ENCODE measurements at places on chromosomes 12 and 14.

DNA sequence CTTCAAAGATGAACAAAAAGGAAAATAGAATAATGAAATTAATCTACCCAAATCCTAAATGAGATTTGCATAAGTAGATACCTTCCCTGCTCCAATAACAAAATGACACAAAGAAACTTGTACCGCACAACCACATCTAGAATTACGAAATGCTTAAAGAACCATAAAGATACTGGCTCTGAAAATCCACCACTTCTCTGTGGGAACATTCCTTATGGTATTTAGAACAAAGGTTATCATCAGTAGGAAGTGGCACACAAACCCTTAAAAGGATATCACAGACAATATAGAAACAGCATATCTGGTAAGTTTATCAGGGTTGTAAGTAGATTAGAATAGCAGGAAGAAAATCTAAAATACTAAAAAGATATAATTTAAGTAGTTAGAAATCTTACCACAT lies 11.6 kb downstream of the IAPP start:
- no peak for DNase-seq

GRCh38 chr12:117140397-117141096 lies 41.3 kb upstream of the TESC start:
- DNase-seq: no peak

DNA sequence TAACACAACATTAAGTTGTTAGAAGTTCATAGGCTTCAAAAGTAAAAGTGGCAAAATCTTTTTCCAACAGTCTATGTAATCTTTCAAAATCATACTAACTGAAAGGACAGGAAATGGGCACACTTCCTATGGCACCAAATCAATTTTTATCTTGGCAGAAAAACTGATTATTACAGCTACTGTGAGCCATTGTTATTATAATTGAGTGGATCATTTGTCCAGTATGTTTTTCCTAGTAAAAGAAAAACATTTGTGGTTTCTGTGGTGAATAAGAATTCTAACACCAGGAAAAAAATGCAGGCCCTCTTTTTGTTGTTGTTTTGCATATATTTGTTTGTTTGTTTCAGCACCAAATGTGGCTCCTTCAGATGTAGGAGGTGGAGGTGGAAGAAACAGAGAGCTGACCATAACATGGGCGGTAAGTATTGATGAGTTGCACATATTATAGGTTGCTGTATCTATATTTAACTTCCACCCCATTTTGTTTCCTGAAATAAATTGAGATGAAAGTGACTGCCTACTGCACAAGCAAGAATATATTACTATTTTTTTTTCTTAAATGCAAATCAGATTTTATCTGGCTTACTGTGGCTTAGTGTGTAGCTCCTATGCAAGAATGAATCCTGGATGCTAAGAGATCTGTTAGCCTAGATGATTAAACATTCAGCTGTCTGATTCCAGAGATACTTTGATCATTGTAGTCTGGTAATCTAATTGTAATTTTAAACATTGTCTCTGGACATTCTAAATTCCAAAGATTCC lies 174.1 kb upstream of the PDZRN4 start:
- no peak for DNase-seq

- no peak for DNase-seq
Measured at GRCh38 chr12:44015333-44015941, 179.6 kb downstream of the TMEM117 start.

DNA sequence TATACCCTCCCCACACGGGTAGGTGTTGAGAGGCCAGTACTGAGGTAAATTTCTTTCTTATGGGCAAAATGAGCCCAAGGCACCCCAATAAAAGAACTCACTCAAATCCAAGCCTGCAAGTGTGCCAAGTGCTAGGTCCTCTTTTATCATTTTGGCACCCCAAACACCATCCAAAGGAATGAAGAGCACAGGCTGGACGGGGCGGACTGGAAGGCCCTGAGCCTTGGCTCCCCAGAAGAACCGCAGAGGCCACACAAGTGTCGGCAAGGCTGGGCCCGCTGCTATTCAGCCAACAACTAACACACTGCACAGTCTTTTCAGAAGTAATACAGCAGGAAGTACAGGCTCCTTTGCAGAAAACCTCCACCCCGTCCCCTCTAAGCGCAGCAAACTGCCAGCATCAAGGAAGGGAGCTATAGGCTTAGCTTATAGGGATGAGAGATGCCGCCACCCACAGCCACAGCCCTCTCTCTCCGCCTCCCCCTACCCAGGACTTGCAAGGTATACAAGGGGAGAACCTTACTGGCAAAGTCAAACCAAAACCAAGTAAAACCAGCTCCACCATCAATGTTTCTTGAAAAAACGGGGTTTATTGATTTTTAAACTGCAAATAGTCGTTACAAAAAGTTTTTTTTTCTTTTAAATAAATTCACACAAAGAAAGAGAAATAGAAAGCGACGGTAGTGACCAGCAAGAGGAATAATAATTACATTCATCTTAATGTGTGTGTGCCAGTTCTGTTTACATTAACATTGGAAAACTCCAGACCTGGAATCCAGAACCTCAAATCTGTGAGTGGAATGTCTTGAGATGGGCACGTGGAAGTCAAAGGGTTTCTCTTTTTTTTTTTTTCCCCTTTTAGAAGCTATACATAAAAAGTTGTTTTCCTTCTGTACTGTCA lies 5.5 kb downstream of the ZFP36L1 start:
- DNase-seq: no peak

DNA sequence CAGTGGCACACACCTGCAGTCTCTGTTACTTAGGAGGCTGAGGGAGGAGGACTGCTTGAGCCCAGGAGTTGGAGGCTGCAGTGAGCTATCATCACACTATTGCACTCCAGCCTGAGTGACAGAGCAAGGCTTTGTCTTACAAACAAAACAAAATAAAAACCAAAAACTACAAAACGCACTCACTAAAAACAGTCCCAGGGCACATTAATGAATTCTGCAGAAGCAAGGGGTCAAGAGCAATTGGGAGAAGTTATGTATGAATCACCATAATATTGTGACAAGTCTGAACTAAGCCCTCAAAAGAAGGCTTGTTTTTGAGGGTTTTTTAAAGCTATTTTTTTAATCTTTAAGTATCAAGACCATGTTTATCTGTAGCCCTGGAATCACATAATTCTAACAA lies 201.1 kb downstream of the MED13L start:
- DNase-seq: no peak

DNA sequence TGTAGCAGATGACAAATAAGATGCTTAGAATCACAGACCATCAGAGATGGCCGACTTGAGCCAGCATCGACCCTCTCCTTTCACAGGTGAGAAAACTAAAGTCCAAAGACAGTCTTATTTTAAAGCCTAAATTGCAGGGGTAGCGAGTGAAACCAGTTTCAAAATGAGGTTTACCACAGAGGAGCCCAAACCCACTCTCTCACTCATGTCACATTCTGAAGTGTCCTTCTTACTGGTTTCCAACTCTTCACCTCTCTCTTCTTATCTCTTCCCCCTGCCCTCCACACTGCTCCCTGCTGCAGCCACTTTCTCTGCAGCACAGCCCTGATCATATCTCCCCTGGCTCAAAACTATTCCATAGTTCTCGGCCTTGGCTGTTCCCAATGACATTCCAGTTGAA lies 57.0 kb upstream of the NID2 start:
- no peak for DNase-seq

GRCh38 chr14:54258382-54258781 lies 138.4 kb upstream of the CDKN3 start:
- no peak for DNase-seq

DNA sequence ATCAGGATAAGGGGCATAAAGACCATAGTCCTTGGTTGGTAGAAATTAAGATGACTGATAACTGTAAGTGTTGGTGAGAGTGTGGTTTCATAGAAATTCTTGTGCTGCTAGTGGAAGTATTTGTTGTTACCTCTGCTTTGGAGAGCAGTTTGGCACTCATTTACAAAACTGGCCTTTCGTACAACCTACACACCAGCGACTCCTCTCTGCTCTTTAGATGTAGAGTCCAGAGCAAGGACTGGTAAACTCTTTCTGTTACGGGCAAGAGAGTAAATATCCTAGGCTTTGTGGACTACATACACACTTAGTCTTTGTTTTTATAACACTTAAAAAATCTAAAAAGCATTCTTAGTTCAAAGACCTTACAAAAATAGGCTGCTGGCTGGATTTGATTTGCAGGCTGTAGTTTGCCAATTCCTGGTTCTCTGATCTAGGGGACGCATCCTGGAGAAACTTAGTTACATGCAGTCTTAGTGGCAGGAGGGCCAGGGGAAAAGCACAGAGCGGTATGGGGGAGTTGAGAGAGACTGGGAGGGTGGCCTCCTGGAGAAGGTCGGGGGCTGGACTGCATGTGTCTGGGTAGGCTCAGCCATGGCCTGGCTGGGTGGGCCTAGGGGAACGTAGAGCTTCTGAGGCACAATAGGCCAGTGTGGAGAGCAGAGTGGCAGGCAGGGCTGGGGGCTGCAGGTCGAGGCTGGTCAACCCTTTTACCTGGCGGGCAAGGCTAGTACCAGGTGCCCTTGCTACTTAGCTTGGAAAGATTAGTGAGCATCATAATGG lies 55.3 kb upstream of the AMN start:
- DNase-seq: no peak

DNA sequence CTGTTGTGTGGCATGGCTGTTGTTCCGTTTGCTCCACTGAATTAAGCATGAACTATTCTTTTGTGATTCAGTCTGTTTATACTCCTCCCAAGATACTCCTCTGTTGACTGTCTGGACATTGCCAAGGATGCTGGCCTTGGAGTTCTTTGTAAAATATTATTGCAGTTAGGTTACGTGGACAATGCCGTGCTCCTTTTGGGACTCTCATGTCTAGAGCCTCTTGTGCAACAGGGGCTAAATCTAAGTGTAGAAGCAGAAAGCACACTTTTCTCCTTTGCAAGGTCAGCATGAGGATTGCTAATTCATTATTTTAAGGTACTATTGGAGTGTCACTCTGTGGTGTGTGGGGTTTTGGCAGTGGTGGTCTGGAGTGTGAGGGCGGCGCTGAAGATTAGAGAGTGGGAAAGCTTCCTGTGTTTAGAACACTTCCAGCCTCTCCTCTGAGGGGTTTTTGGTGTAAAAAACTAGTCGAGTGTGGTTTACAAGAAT lies 125.4 kb downstream of the SAMD4A start:
- no peak for DNase-seq

- no peak for DNase-seq
Measured at GRCh38 chr12:28212182-28212581, 21.9 kb downstream of the CCDC91 start.

- no peak for DNase-seq
Measured at GRCh38 chr12:119384340-119384739, 49.8 kb downstream of the CCDC60 start.

GRCh38 chr14:103315941-103316340 lies 18.1 kb upstream of the EIF5 start:
- no peak for DNase-seq

GRCh38 chr12:93526786-93527428 lies 45.6 kb upstream of the SOCS2 start:
- DNase-seq: no peak

- DNase-seq: no peak
Measured at GRCh38 chr12:121628037-121628436, 1.7 kb downstream of the ORAI1 start.

DNA sequence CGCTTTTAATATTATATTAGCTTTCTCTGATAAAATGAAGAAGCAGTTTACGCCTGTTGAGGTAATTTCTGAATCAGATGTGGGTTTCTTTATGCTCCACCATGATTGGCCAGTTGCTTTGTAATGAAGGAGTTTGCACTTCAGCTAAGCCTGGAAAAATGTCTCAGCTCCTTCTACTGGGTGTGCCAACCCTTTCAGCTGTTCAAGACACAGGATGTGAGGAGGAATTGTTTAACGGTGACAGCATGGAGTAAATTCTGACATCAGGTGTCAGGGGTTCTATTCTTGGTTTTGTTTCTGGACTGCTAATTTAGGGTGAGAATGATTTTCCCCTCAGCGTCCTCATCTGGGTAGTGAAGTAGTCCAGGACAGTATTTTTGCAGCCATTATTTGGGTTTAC lies 43.5 kb downstream of the FLRT2 start:
- no peak for DNase-seq

GRCh38 chr14:22995889-22996625 lies 13.7 kb upstream of the AJUBA start:
- DNase-seq: no peak

GRCh38 chr12:131734336-131735152 lies 23.7 kb downstream of the SFSWAP start:
- no peak for DNase-seq

GRCh38 chr14:68519671-68520187 lies 273.1 kb downstream of the ZFP36L1 start:
- DNase-seq: no peak

GRCh38 chr14:61489932-61490331 lies 168.6 kb downstream of the PRKCH start:
- DNase-seq: no peak

GRCh38 chr12:75720812-75721641 lies 209.6 kb upstream of the KRR1 start:
- no peak for DNase-seq

- peak; percentile 19 for DNase-seq
Measured at GRCh38 chr12:3202734-3203446, 125.7 kb downstream of the TSPAN9 start.

GRCh38 chr12:119180380-119181040 lies 1.8 kb downstream of the HSPB8 start:
- no peak for DNase-seq

- DNase-seq: no peak
Measured at GRCh38 chr12:131076296-131076695, 122.6 kb downstream of the ADGRD1 start.

GRCh38 chr14:101228949-101229541 lies 325.5 kb upstream of the RTL1 start:
- DNase-seq: no peak

Measured in stimulated activated CD8-positive, alpha-beta memory T cell treated with anti-CD3 and anti-CD28 coated beads, Interleukin-2, amount 100 ng/mL, for 1 hour (primary cell).